NCI-H2171 treated with DMSO at 0.1 percent for 48 hours (cell line): ENCODE measurements at places on chromosomes 6 and 20.
A peak's percentile ranks its signal among the peaks of the same experiment; 100 is the strongest.

- DNase-seq: no peak
Observed at GRCh38 chr6:4896401-4896800, 107.4 kb downstream of the RPP40 start.

- no peak for DNase-seq
Observed at GRCh38 chr6:22288721-22289120, 8.1 kb downstream of the PRL start.

DNA sequence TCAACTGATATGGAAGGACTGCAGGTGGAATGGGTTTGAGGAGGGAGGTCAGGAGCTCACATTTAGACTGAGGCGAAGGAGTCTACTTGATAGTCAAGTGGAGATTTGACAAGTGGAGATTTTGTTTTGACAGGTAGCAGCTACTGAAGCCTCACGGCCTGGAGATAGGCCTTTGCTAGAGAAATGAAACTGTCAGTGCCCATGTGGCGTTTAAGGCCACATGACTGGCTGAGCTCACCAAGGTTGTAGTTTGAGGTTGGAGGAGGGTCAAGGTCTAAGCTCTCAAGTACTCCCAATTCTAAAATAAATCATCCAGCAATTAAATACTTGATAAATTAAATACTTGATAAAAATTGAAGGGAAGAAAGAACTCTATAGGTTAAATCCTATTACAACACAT is 80.1 kb upstream of the C6orf118 start:
- no peak for DNase-seq

DNA sequence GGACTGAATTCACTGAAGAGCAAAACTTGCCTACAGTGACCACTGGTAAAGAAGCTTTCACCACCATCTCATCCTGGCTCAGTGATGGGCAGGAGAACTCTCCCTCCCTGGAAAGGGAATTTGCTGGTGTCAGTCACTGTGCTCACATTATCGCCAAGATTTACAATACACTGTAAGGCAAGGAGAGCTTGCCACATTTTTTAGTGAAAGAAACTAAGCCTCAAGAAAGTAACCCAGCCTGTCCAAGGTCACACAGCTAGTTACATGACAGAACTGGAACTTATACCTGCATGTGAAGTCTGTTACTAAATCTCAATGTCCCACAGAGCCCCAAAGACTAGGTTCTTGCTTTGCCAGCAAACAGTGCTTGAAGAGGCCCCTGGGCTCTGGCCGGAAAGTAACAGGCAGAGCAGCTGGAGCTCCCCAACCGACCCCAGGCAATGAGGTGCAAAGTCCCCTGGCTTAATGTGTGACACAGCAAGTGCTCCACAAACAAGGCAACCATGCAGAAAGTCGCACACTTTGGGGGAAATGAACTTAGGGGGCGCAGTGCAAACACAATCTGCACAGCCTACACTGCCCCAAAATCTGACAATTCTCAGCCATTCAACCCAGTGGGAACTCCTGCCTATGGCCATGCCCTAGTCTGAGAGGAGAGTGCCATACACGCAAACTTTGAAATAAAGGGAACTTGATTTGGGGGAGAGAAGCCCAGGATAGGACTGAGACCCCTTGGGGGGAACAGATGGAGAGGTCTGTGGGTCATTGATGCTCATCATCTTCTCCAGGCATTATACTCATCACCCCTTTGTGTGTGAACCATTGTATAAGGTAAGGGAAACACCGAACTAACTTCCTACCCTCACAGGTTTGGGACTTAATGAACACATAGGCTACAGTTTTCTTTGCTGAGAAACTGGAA is 1.9 kb downstream of the BCL2L1 start:
- DNase-seq: peak; percentile 34

DNA sequence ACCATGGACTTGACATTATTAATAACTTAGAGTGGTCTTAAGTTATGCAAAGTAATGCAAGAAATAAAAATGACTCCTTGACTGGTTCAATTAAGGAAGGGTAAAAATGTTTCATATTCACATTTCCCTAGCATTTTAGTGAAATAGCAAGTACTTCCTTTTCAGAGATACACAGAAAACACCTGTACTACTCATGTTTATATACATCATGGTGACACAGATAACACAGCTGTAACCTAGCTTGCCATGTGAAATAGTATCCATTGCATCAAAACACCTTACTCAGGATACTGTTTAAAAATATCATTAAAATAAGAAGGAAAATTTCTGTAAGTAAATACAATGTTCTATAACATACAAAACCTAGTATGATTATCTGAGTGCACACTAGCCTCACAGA is 102.4 kb downstream of the AHI1 start:
- no peak for DNase-seq

DNA sequence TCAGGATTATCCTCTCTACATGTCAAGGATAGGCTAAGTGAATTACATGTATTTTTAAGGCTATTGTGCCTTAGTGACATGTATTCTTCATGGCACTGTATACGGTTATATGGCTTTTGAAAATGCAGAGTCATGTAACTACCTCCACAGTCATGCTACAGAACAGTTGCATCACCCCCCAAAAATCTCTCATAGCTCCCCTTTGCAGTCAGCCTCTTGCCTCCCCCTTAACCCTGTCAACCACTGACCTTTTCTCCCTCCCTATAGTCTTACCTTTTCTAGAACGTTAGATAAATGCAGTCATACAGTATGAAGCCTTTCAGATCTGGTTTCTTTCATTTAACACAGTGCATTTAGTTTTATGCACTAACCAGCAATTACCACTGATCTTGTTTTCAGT is 10.3 kb upstream of the RNF24 start:
- no peak for DNase-seq

- DNase-seq: no peak
Observed at GRCh38 chr20:36268440-36269342, 32.4 kb downstream of the AAR2 start.

DNA sequence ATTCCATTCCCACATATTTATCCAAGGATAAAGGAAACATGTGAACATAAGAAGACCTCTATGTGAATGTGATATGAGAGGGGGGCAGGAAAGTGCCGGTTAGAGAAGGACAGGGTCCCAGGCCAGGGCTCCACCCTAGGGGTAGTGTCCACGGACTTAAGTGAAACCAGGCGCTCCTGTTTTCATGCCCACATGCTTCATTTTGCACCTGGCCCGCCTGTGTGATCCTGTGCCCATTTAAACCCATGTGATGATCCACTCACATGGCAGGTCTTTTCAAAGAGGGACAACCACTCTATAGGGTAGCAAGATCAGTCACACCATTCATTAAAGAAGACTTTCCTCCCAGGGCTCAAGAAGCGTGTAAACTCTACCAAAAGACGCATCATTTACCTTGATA is 865.3 kb upstream of the GJE1 start:
- DNase-seq: no peak

- no peak for DNase-seq
Observed at GRCh38 chr20:63540417-63541186, 3.4 kb upstream of the PTK6 start.

DNA sequence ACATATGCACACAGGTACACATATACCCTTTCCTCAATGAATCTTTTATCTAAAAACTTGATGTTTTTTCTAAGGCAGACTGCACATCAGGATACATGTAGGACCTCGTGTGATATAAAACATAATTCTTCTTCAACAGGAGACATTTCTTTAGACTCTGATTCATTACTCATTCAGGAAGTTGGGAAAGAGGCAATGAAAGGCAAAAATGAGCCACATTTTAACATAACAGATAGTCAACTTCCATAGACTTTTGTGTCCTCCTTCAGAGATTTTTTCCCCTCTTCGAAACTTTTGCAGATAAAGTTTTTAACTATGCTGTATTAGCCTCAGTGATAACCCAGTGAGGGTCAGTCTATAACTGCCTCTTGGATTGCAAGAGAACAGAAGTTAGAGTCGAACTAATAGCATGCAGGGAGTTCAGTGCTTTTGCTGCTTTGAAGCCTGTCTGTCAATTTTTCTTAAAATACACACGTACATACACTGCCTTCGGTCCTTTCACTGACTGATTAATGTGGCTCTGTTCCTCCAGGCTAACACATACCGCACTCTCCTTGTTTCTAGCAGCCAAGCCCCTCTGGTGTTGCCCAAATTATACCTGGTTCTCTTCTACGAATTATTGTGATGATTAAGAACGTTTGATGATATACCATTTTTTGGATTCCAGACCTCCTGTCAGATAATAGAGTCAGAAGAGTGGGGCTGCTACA is 562.5 kb upstream of the MAP3K7 start:
- DNase-seq: no peak

DNA sequence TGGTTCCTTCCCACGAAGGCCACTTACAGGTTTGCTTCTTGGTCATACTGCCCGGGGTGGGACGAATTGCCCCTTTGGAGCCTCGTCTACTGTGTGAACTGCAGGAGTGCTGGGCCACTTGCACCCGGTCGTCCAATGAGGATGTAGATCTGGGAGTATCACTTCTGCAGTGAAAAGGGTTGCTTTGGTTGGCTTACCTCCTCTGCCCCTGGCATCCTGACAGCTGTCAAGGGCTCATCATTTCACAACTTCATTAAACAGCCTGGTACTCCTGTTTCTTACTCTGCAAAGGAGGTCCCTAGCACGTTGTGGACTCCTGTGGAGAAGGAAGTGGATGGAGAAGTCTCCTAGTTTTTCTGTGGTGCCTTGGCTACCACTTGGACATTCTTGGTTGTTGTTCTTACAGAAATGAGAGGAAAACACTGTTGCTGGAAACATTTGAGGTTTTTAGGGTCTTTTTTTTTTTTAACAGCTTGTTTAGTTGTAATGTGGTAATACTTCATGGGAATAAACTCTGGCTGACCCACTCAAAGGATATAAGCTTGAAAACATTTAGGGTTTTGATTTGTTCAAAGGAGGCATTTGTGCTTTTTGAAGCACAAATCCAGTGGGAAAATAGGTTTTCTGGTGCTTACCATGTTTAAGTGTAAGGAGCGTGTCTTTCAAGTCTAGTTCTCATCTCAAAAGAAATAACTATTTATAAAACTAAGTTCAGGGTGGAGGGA is 60.7 kb downstream of the AKAP12 start:
- DNase-seq: peak; percentile 78

DNA sequence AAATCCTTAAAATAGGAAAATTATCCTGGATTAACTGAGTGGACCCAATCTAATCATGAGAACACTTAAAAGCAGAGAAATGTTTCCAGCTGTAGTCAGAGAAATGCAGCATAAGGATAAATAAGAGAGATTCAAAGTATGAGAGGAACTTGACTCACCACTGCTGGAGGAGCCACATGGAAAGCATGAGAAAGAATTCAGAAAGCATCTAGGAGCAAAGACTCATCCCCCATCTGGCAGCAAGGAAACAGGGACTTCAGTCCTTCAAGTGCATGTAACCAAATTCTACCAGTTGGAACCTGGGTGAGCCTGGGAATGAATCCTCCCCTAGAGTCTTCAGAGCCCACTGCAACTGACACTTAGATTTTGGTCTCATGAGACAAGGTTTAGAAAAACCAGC is 33.7 kb downstream of the RNF146 start:
- DNase-seq: peak; percentile 56

DNA sequence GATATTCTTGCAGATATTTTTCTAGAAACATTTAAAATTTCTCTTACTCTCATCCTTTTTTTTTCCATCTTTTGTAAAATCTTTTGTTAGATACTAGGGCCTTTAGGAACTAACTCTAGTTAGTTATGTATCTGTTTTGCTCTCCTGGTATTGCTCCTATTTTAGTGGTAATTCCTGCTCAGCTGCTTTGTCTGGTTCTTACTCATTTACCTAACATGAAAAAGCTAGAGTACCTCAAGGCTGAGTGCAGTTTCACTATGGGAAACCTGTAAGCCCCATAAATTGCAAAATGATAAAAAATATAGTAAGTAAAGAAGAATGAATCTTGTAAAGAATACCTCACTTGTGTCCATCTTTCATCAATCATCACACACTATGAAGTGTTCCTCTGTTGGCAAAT is 1602.0 kb downstream of the GRIK2 start:
- DNase-seq: no peak

DNA sequence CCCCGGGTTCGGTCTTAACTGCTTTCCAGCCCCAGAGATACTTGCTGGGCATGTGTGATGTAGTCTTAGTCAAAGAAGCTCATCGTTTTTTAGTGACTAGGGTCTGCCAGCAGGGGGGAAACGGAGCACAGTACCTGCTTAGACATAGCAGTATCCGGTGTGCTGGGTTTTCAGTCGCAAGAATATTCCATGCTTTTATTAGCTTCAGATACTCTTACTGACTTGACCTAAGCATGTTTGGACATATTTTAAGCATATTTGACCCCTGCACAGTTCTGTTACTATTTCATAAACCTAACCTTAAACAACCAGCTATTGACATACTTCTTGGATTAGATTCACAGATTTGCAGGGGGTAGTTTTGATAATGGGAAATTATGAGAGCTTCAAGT is 3.0 kb downstream of the E2F3 start:
- DNase-seq: peak; percentile 93
